ENCODE measurements at places on chromosomes 1 and 21.
A peak's percentile ranks its signal among the peaks of the same experiment; 100 is the strongest.

DNA sequence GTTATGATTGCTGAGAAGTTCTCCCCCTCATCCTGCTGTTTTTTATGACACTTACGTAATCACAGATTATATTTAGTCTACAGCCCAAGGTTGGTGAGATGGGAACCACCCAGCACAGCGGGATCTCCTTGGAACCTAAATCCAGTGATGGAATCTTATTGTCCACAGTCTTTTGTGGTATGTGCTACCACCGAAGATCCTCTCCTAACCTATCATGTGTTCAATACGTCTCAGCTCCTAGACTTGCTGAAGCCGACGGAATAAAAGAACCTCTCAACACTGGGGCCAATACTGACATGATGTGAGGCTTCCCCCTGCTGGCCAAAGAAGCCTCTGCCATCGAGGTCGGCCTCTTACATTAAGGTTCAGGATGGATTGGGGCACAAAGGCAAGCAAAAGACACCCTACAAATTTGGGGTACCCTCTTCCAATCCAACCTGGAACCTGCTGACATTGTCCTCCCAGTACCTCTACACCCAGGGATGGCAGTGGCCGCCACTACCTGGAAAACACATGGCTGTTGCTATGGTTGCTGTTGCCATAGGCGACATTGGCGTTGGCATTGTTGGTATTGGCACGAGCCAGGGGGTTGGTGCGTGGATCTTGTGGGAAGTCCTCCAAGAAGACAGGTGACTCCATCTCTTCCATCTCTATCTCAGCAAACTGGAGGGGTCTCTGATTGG, 19.4 kb upstream of the KIF21B start:
- DNase-seq: peak; percentile 64

DNA sequence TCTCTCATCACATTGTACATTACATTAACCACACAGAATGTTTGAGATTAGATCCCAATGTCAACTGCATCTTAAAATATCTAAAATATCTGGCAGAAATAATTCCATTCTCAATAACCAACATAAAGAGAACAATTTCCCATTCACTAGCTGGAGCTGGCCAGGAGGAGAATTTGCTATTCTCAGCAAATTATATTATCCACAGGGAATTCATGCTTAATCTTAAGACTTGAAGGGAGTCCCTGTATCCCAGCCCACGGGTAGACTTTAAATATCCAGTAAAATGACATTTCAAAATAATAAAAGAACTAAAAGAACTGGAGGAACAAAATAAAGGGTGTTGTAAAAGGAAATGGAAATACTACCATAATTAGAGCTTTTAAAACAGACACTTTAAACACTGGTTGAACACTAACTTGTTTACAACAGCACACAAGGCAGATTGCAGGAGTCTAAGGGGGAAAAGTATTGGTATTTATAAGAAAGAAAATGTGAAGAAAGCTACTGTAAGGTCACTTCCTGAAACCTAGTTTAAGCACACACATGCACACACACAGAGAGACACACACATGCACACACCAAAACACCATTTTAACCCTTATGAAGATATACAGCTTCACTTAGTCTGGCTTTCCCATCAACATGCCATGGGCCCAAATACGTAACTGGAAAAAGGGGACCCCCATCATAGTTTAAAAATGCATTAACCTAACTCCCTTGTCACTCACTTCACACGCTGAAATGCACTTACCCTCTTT, 107.0 kb downstream of the PTPN14 start:
- no peak for DNase-seq

GRCh38 chr1:233151861-233152260, 143.7 kb downstream of the PCNX2 start:
- no peak for DNase-seq

GRCh38 chr1:81498471-81499462, 302.0 kb upstream of the ADGRL2 start:
- no peak for DNase-seq

DNA sequence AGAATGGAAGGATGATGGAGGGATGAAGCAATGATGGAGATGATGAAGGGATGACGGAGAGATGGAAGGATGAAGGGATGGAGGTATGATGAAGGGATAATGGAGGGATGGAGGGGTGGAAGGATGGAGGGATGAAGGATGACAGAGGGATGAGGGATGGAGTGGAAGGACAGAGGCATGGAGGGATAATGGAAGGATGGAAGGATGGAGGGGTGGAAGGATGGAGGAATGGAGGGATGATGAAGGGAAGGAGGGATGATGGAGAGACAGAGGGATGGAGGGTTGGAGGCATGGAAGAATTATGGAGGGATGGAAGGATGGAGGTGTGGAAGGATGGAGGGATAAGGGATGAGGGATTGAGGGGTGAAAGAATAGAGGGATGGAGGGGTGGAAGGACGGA, 62.8 kb downstream of the KCNAB2 start:
- DNase-seq: no peak

- no peak for DNase-seq
These were observed 77.7 kb downstream of the ZBTB18 start for GRCh38 chr1:244128591-244129383.

- no peak for DNase-seq
These were observed 32.3 kb downstream of the AGT start for GRCh38 chr1:230681599-230681998.

DNA sequence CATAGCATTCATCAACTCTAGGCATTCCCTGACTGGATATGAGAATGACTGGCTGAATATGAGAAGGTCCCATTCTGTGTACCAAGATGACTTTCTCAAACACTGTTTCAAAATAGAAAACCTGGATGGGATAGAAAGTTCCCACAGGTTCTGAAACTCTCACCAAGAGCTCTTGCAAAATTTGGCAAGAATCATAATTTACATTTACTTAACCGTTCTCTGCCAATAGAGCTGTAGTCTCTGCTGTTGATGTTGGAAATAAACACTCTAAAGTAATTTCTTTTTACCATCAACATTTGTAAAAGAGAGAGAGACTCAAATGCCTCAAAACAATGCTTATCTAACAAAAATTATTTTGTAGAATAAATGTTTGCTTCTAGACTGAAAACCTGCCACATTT, 221.1 kb downstream of the LMO4 start:
- no peak for DNase-seq

- DNase-seq: no peak
These were observed 27.5 kb upstream of the FCER1A start for GRCh38 chr1:159274631-159275030.

- no peak for DNase-seq
These were observed 52.8 kb upstream of the IFFO2 start for GRCh38 chr1:19009126-19009881.

- peak; percentile 95 for DNase-seq
These were observed 26.9 kb upstream of the RAP1A start for GRCh38 chr1:111592389-111593361.

GRCh38 chr1:198253259-198253658, 96.5 kb downstream of the NEK7 start:
- no peak for DNase-seq

DNA sequence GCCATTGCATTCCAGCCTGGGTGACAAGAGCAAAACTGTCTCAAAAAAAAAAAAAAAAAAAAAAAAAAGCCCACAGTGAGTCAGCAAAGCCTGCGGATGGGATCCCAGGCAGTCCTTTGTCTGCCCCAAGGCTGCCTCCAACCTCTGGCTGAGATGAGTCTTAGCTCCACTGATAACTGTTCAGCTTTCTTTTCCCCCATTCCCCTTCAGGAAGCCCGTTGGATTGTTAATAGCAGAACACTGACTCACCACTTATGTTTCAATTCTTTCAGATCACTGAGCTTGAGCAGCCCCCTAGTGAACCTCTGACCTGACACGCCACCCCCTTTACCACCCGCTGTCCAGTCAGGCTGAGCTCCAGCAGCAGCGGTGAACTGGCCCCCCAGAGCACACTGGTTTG, 57.5 kb downstream of the ERG start:
- no peak for DNase-seq

DNA sequence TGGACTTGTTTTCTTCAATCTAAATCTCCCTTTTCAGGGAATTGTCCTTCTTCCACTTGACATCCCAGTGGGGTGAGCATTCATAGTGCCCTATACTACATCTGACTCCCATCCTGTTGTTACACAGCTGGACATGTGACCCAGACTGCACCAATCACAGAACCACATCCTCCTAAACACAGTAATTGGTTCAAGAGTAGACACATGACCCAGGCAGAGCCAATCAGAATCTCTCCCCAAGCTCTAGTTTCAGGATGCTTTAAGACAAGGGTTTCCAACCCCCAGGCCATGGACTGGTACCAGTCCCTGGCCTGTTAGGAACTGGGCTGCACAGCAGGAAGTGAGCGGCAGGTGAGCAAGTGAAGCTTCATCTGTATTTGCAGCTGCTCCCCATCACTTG, 5.6 kb upstream of the DDOST start:
- no peak for DNase-seq

DNA sequence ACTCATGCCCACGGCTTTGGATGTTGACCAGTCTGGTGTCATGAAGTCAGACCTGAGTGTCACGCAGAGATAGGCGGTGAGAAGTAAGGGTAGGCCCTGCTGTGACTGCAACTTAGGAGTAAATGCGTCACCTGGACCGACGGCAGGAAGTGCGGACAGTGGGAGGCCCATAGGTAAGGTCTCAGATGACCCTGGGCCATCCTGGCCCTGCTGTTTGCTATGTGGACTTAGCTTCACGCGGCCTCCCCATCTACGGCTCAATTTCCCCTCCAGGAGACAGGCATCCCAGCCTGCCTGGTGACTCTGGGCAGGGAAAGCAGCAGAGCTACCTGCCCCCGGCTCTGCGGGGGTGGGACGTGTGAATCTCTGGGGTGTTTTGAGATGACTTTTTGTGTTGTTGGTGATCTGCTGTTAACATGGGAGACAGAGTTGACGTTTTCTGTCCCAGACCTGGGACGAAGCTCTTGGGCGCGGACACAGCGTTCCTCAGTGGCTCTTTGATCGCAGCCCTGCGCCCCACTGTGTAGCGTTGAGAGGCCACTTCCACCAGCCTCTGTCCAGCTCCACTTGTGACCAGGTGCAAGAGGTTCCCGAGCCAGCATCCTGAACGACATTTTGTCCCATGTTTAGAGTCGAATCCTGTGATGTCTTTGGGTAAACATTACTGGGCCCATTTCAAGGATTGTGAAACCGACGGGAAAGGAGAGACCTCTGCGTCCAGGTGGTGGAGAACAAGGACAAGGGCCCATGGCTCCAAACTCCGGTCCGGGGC, 39.9 kb downstream of the CRYAA start:
- no peak for DNase-seq

GRCh38 chr1:82775406-82776000, 974.8 kb downstream of the ADGRL2 start:
- DNase-seq: peak; percentile 29

- DNase-seq: no peak
These were observed 54.1 kb upstream of the LRIG2 start for GRCh38 chr1:113018911-113019310.

DNA sequence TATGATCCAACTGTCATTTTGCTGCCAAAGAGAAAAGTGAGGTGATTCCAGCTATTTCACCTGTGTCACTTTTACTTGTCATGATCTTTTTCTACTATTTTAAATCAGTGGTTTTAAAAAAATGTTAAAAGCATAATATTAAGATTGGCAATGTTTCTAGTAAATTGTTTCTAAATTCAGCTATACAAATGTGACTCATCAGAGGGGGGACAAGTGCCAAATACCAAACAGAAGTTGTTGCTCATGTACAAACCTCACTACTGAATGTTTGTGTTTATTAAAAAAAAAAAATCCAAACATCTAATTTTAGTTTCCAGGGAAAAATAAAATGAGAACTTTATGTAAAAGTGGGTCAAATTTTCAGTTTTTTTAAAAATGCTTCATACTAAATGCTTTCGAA, 346.2 kb upstream of the SNX7 start:
- DNase-seq: no peak

DNA sequence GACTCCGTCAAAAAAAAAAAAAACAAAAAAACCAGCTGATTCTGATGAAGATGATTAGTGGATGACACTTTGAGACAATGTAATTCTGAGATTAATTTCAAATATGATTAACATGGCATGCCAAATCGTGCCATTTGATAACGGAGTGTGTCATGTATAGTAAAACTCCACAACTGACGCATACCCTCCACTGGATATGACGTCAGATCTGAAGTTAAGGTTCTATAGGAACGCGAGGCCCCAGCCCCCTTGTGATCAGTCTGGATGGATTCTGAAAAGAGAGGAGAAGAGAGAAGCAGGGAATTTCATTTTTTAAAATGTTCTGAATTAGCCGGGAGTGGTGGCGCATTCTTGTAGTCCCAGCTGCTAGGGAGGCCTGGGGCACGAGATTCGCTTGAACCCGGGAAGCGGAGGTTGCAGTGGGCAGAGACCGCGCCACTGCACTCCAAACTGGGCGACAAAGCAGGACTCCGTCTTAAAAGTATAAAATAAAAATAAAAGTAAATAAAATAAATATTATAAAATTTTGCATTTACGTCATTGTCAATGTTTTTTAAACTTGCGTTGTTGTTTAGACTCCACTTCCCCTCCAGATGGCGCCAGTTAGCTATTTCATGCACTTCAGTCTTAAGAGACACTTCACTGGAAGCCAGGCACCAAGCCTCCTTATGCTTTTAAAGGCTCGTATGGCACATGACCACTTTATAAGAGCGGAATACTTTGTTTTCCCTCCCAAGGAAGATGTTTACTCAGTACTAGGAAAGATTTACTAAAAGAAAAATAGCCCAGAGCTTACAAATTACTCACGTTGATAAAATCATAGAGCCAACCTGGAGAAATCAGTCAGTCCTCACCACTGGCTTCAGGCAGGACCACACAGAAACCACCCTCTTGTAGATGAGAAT, 65.5 kb downstream of the UBE2U start:
- peak; percentile 17 for DNase-seq

DNA sequence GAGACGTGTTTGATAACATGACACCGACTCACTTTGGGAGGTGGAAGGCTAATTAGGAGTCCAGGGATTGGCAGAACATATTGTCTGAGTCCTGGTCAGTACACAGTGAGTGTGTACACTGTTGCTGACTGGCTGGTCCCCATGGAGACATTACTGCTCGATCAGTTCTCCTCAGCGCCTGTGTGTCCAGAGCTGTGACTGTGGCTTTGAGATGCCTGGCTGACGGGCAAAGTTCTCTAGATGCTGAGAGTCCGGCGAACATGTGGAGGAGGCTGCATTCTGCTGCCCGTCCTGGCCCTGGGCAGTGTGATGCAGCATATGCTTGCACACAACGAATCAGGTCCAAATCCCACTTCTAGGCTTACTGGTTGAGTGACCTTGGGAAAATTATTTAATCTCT, 280.1 kb upstream of the ST6GALNAC5 start:
- DNase-seq: no peak

- no peak for DNase-seq
These were observed 2.5 kb upstream of the MEF2D start for GRCh38 chr1:156502894-156503697.

DNA sequence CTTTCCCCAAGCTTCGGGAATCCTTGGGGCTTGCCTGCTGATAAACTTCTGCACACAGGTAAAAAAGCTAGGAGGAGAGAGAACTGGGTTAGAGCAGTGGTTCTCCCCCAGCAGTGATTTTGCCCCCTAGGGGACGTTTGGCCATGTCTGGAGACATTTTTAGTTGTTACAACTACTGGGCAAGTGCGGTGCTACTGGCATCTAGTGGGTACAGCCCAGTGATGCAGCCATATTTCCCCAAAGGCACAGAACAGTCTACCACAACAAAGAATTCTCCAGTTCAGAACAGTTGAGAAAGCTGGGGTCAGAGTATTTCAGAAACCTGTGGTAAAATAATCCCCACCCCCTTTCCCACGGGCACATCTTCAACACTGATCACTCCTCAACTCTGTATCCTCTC, 41.3 kb downstream of the LRRC71 start:
- peak; percentile 8 for DNase-seq
